ENCODE measurements at places on chromosomes 1 and 21. TPM values are rescaled to one million over a fixed set of nuclear protein-coding genes. Genes with fewer than 3 reads are reported as not detected.

The SPRR2G gene
- not detected for total RNA-seq

The TPTE gene
- total RNA-seq, result not detected

The CC2D1B gene
- total RNA-seq, result 39.8 TPM

The GRIK1 gene
- total RNA-seq, result not detected

The OR6K3 gene
- total RNA-seq, result not detected

The THAP3 gene
- total RNA-seq, result 19.2 TPM

The UHMK1 gene
- 51.4 TPM for total RNA-seq

The CENPL gene
- 12.1 TPM for total RNA-seq

The LCE2C gene
- total RNA-seq, result not detected

The ALX3 gene
- total RNA-seq, result not detected

The RIMKLA gene
- not detected for total RNA-seq

The RNU1-2 gene
- total RNA-seq, result under 0.01 TPM

The KRTAP13-2 gene
- not detected for total RNA-seq

The SELE gene
- total RNA-seq, result not detected

The APOBEC4 gene
- total RNA-seq, result under 0.01 TPM

The OR2L3 gene
- not detected for total RNA-seq

The FAM110D gene
- total RNA-seq, result not detected

The RBM15 gene
- total RNA-seq, result 38.0 TPM

The MNDA gene
- total RNA-seq, result under 0.01 TPM

The KIF26B gene
- total RNA-seq, result 22.1 TPM

The OR2M2 gene
- not detected for total RNA-seq

The ACBD3 gene
- total RNA-seq, result 76.9 TPM
